ENCODE measurements at places on chromosomes 6 and 20. TPM values are rescaled to one million over a fixed set of nuclear protein-coding genes. Genes with fewer than 3 reads are reported as not detected.

The FAM83B gene
- 0.06 TPM for polyA plus RNA-seq

The CLPSL2 gene
- not detected for polyA plus RNA-seq

The STK38 gene
- 28.7 TPM for polyA plus RNA-seq

The SCGN gene
- 0.18 TPM for polyA plus RNA-seq

The NINL gene
- polyA plus RNA-seq, result 19.4 TPM

The ULBP1 gene
- 0.30 TPM for polyA plus RNA-seq

The MAPK13 gene
- polyA plus RNA-seq, result 6.8 TPM

The GPR6 gene
- not detected for polyA plus RNA-seq

The PGC gene
- polyA plus RNA-seq, result not detected

The HRH3 gene
- 2.2 TPM for polyA plus RNA-seq

The IP6K3 gene
- polyA plus RNA-seq, result 38.8 TPM

The SLC35B3 gene
- polyA plus RNA-seq, result 13.1 TPM

The MANEA gene
- polyA plus RNA-seq, result 9.1 TPM

The TPX2 gene
- polyA plus RNA-seq, result 20.7 TPM

The DYNLT1 gene
- 71.5 TPM for polyA plus RNA-seq

The MUC22 gene
- polyA plus RNA-seq, result not detected

The TCP11 gene
- polyA plus RNA-seq, result 0.34 TPM

The ABHD16B gene
- not detected for polyA plus RNA-seq

The EIF6 gene
- 75.6 TPM for polyA plus RNA-seq

The VARS2 gene
- polyA plus RNA-seq, result 37.2 TPM

The BIRC7 gene
- not detected for polyA plus RNA-seq

The TREML2 gene
- 0.08 TPM for polyA plus RNA-seq

The PTCRA gene
- not detected for polyA plus RNA-seq

The SLC9A8 gene
- polyA plus RNA-seq, result 6.7 TPM

The SLC17A9 gene
- polyA plus RNA-seq, result 1.7 TPM

The RHAG gene
- 1.7 TPM for polyA plus RNA-seq

The TCF21 gene
- polyA plus RNA-seq, result 0.04 TPM

The PRPH2 gene
- polyA plus RNA-seq, result 5.1 TPM

The FABP7 gene
- polyA plus RNA-seq, result 0.39 TPM

The CTCFL gene
- 0.21 TPM for polyA plus RNA-seq

The RBBP8NL gene
- not detected for polyA plus RNA-seq

The NMBR gene
- polyA plus RNA-seq, result 0.14 TPM

The NKX2-2 gene
- not detected for polyA plus RNA-seq

The YIPF3 gene
- polyA plus RNA-seq, result 87.5 TPM

The TSHZ2 gene
- 8.3 TPM for polyA plus RNA-seq

The ZNF334 gene
- 11.8 TPM for polyA plus RNA-seq

The HAO1 gene
- polyA plus RNA-seq, result not detected

The COL9A3 gene
- polyA plus RNA-seq, result 10.6 TPM

The TMC2 gene
- 0.13 TPM for polyA plus RNA-seq

The SCRT2 gene
- not detected for polyA plus RNA-seq

The VGLL2 gene
- polyA plus RNA-seq, result 82.7 TPM

The OPN5 gene
- polyA plus RNA-seq, result 0.32 TPM

The MAS1 gene
- polyA plus RNA-seq, result 0.25 TPM

The CDH22 gene
- 0.35 TPM for polyA plus RNA-seq

The EYA2 gene
- 2.7 TPM for polyA plus RNA-seq

The SDCBP2 gene
- 1.8 TPM for polyA plus RNA-seq

The MAN1A1 gene
- polyA plus RNA-seq, result 23.8 TPM

The SIRPB2 gene
- 1.9 TPM for polyA plus RNA-seq

The DAAM2 gene
- polyA plus RNA-seq, result 43.2 TPM

Measured in hindlimb muscle (tissue), 1 donor.